ENCODE measurements at places on chromosomes 2 and 18.

DNA sequence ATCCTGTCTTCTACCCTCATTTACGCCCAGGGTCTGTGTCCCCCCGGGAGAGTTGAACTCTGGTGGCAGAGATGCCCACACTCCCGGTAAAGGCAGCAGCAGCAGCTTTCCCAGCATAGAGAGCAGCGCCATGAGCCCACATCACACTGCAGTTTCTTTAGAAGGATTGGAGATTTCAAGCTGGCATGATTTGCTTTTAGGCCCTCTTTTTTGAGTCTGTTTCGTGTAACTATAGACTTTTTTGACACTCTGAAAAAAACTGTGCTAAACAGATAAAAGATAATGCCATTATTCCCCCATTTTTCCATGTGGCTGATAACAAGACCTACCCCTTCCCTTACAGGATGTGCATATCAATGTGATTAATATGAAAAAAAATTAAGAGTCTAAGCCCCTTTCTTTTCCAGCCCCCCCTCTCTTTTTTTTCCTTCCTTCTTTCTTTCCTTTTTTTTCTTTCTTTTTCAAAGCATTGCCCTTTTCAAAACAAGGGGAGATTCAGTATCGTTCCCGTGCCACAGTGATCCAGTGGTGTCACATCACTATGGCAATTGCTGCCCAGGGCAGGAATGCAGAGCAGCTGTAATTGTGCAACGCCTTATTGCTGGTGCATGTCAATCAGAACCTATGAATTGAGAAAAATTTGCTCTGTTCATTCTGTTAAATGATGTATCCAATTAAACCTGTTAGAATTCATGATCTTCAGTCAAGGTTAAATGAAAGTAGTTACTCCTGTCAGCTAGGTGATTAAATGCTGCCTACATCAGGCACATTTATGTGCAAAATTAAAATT, 104.5 kb downstream of the CDCA7 start:
- DNase-seq, result no peak

DNA sequence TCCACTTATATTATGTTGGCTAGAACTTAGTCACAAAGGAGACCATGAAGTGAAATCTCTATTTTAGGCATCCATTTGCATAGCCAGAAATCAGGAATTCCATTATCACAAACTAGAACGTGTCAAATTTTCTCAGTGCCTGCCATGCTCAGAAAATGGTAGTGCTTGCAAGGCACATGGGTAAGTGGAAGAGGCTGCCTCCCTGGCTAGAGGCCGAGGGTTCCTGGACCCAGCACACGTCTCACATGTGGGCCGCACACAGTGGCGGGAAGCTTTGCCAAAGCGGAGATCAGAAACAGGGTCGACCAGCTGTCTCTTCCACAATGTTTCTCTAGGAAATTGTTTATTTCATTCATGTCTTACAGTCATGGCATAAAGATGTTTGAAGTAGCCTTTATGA, 42.3 kb downstream of the TRAF3IP1 start:
- no peak for DNase-seq

DNA sequence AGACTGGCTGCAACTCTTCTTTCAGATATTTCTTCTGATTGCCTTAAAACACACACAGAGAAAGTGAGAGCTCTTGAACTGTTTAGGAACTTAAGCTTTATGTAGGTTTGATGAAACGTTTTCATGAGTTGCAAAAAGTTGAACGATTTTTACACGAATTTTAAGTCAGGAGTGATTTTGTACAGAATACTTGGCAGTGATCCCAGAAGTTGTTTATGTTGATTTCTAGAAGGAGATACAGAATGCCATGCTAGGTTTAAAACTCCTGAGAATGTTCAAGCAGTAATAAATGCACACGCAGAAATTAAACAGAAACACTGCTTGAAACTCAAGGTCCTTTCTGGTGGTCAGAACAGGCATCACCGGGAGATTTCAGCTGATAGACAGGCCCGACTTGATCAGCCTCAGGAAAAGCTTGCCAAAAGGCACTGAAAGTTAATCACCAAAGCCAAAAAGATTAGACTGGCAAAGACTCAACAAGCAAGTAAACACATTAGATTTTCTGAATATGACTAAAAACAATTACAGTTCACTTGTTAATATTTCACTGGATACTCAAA, 123.1 kb downstream of the SOCS6 start:
- DNase-seq, result no peak

DNA sequence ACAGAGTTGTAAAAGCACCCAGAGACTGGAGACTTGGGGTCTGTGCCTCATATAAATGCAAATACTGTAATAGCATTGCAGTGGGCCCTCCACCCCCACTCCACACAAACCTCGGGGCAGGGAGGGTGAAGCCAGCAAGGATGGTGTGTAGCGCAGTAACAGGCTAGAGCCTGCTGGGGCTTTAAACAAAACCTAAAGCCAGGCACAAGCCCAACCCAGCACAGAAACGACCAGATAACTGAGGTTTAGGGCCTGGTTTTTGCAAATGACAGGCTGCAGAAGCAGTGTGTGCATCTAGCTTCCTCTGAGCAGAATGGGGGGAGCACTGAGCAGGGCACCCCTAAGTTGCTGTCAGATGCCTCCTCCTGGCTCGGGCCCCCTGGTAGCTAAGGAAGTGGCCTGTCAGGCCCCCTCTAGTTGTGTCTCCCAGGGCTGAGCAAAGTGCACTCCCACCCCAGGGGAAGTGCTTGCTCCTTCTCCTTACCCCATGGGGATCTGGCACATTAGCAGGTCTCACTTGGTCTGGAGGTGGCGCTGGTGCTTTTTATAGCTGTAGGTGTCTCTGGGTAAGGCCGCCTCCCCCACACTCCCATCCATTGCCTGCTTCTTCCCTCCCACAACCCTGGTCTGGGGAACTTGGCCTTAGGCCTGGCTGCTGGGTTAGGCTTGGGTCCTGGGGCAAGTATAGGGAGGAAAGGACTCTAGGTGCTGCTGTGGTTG, 135.1 kb downstream of the CELF4 start:
- no peak for DNase-seq

DNA sequence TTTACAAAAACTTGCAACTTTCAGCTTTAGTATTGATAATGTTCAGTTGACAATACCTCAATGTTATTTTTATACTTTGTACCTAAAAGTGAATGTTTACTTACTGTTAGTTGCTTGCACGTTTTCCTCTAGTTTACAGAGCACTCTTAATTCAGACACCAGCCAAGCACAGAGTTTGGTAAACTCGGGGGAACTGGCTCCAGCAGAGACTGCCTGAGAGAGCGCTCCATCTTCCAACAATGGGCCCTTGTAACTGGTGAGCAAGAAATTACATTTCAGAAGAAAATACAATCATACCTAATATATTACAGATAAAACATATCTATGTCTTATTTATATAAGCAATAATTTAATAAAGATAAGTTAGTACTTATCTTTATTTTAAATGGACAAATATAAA, 3.7 kb downstream of the FAM98A start:
- DNase-seq, result no peak

DNA sequence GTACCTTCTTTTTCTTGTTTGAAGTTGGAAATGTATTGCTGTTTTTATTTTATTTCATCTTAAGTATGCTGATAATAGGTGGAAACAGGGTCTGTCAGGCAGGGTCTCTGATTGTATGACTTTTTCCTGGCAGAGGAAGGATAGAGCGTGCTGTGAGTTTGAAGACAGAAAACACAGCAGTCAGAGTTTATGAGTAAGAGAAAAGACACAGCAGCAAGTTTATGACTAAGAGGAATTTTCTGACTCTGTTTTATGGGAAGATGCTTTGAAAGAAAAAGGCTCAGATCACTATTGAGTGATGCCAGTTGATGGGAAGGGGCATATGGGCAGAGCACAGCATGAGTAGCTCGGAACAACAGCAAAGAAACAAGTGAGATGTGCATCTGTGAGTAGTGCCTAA, 379.1 kb downstream of the MEIS1 start:
- no peak for DNase-seq

- DNase-seq, result no peak
Measured at GRCh38 chr2:81396417-81397019, 1092.0 kb upstream of the LRRTM1 start.

- no peak for DNase-seq
Measured at GRCh38 chr2:42510608-42511243, 16.9 kb upstream of the KCNG3 start.

DNA sequence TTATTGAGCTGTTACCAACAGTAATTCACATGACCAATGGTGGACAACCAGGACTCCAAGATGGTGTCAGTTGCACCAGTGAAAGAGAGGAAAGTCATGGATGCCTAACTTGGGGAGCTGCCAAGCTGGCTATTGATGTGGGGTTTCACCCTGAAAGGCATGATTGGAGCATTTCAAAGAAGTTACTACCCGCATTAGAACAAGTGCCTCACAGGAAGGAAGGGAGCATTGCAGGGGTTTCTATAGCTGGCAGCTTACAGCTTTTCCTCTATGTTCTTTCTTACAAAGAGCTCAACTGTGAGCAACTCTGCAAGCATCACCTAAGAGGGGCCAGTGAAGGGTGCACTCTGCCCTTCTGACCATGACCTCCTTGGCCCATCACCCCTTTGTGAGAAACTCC, 93.1 kb downstream of the TNFRSF11A start:
- DNase-seq, result no peak

- no peak for DNase-seq
Measured at GRCh38 chr2:174771631-174772471, 7.6 kb upstream of the CHRNA1 start.

DNA sequence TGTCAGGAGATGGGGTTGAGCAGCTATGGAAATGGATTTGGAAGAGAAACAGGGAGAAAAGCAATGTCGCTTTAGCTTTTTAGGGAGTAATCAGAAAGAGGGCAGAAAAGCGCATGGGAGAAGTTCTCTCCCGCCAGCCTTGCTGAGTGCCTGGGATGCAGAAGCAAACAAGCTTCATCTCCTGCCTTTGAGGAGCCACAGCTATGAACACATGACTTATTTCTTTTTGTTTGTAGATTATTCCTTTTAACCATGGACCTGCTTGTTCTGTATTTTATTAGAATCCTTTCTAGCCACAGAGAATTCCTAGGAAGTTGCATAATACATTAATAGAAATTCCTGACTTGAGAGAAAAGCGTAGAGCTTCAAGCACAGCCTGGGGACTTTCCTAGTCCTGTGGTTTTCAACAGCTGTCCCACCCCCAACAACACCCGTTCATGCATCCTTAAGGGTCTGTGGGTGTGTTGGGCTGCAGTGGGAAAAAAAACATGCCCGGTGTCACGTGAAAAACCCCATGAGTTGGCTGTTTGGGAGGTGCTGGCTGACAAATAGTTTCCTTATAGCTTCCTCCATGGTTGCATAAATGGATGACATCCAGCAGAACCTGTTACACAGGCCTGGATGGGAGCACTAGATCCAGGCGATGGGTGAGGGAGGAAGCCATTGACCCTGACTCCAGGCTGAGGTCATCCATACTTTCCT, 14.9 kb downstream of the SLC9A4 start:
- no peak for DNase-seq

- DNase-seq, result no peak
Measured at GRCh38 chr2:9573840-9574239, 18.2 kb upstream of the ADAM17 start.

- DNase-seq, result no peak
Measured at GRCh38 chr2:180662521-180662920, 317.9 kb upstream of the UBE2E3 start.

GRCh38 chr2:186709529-186710450, 15.9 kb downstream of the FAM171B start:
- no peak for DNase-seq

DNA sequence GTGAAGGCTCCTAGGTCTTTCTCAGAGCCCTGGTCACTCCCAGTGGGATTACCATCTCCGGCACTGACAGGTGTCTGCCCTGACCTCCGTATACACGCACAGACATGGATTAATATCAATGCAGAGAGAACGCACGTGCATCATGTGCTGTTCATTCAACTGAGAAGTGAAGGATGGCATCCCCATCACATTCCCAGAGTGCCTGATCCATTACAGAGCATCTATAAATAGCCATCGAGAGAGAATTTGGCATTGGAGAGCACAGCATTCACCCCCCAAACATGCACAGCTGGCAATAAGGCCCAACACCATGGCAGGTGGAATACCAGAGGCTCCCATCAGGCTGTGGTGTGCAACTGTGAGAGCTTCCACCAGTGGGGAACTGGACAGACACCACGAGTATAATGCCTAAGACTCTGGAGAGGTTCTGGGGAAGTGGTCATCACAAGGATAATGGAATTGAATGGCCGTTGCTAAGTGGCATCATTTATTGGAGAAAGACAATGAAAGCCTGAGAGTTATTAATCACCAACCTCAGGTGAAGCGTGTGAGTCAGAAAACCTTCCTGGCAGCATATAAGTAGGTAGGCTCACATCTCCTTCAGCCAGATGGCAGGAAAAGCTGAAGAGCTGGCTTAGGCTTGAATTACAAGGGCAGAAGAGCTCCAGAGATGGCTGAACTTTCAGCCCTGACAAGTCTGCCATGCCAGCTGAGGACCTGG, 244.5 kb upstream of the ID2 start:
- no peak for DNase-seq

Measured in stimulated activated CD4-positive, alpha-beta T cell treated with anti-CD3 and anti-CD28 coated beads, TNF-alpha, amount 100 ng/mL, for 48 hours (primary cell).